ENCODE measurements at places on chromosomes 2 and 18. TPM values are rescaled to one million over a fixed set of nuclear protein-coding genes. Genes with fewer than 3 reads are reported as not detected.

- H3K36me3 ChIP-seq: peaks cover 7% of the 10 kb centered on the region
- no peaks in the 10 kb centered on the region for H3K4me1 ChIP-seq
- no peak overlapping the region for H3K4me3 ChIP-seq
Measured at GRCh38 chr2:239055756-239056493, 208.0 kb downstream of the TWIST2 start.

DNA sequence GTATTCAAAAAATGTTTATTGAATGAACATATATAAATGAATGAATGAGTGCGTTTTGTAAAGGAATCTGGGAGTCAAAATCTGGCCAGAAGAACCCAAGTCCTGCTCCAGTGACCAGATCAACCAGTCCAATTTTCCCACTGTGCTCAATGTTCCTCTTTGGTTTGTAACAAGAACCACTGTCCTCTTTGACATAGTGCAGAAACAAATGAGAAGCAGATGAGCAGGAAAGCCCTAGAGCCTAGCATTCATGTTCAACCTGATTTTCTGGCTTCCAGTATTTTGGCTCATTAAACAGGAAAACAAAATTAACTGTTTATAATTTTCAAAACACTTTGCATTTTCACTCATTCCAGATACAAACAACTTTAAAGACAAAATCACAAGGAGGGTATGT lies 23.2 kb downstream of the FAM124B start:
- H3K27me3 ChIP-seq: no peaks in the 10 kb centered on the region
- no peak overlapping the region for H3K4me3 ChIP-seq
- H3K4me1 ChIP-seq: no peaks in the 10 kb centered on the region
- no peak overlapping the region for H3K27ac ChIP-seq
- DNase-seq: no peak
- no peaks in the 10 kb centered on the region for H3K36me3 ChIP-seq

GRCh38 chr2:46393865-46394264 lies 85.5 kb upstream of the TMEM247 start:
- no peak overlapping the region for H3K27ac ChIP-seq
- no peaks in the 10 kb centered on the region for H3K27me3 ChIP-seq
- peaks cover 15% of the 10 kb centered on the region for H3K4me1 ChIP-seq

- H3K27me3 ChIP-seq: no peaks in the 10 kb centered on the region
- no peak overlapping the region for H3K4me3 ChIP-seq
- peaks cover 9% of the 10 kb centered on the region for H3K4me1 ChIP-seq
Measured at GRCh38 chr2:172021955-172022354, 22.2 kb downstream of the METAP1D start.

The MEP1B gene
- not detected for total RNA-seq

Data from MCF 10A (cell line).